Anterior cingulate cortex (tissue), 58 donors: ENCODE measurements at places on chromosomes 2 and 18.

GRCh38 chr2:145757503-145758246 lies 1237.8 kb upstream of the ZEB2 start:
- DNase-seq, result no peak

GRCh38 chr18:634551-635045 lies 22.9 kb upstream of the TYMS start:
- DNase-seq, result no peak

- DNase-seq, result no peak
Observed at GRCh38 chr2:120267348-120267747, 14.7 kb downstream of the RALB start.

DNA sequence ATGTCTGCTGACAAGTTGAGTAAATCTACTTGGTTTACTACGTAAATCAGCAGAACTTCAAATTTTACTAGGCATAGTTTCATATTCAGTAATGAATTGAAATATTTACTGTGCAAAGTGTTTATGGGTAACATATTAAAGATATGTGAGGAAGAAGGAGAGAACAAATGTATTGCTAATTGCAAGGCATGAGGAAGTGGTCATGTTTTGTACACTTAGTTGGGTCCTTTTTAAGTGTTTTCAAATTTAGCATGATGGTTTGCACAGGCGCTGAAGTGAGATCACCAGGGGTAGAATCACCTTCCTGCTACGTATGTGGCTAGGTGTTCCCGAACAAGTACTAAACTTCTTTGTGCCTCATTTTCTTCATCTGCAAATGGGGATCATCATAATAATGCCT lies 1534.4 kb downstream of the LRP1B start:
- no peak for DNase-seq
